ENCODE measurements at places on chromosomes 3 and 15. TPM values are rescaled to one million over a fixed set of nuclear protein-coding genes. Genes with fewer than 3 reads are reported as not detected.

NUSAP1 gene
- polyA plus RNA-seq: 34.7 TPM

FEZF2 gene
- not detected for polyA plus RNA-seq

GP9 gene
- polyA plus RNA-seq: 0.26 TPM

ERC2 gene
- not detected for polyA plus RNA-seq

RBPMS2 gene
- 4.8 TPM for polyA plus RNA-seq

SLC2A2 gene
- not detected for polyA plus RNA-seq

CCDC39 gene
- polyA plus RNA-seq: not detected

SEC62 gene
- polyA plus RNA-seq: 15.0 TPM

GABRR3 gene
- polyA plus RNA-seq: not detected

SNX22 gene
- polyA plus RNA-seq: 8.4 TPM

Measured in sigmoid colon (tissue), 7 donors.